ENCODE measurements at places on chromosomes 4 and X.

DNA sequence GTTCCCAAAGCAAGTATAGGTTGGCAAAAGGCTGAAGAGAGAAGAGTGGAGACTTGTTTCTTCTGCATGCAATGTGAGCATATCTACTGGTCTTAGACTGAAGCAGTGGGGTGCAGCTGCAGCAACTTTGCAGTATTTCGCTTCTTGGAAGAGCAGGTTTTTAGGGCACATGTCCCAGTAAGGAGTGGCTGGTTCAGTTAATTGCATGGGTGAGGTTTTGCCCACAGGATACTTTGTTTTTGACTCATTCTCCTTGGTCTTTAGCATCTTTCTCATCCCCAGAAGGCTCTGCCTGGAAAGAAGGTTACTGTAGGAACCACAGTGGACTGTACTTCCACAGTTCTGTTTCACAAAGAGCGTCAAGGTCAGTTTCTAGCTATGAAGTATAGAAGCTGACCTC, 68.0 kb upstream of the NR3C2 start:
- DNase-seq: no peak

DNA sequence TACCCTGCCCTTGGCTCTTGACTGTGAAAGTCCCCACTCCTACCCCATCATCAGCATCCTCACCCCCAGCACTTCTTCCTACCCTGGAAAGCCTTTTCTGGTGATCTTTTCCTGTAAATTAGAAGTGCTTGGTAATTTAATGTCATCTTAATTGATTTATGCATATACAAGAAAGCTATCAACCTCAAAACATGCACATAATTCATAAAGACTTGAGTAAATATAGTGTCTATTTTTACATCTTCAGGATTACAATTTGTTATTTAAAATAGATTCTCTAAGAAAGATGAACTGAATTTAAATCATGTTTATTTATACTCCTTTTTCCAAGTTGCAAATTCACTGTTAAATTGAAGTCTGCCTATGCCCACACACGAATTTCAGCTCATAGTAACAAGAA, 36.0 kb upstream of the EXOC1L start:
- no peak for DNase-seq

DNA sequence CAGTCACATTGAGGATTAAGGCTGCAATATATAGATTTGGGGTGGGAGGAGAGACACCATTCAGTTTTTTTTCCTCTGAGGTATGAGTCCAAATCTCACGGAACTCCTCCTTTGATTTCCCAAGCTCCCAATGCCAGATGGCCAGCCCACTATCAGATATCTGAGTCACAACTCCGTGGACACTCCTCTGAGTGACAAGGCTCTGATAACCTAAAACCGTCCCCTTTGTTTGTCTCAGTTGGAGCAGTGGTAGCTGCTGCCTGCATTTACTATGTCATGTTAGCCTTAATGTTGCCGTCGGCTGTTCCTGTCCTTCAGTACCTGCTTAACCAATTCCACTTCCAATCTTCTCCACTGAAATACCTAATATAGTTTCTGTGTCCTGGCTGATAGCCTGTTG, 107.3 kb downstream of the DTHD1 start:
- no peak for DNase-seq

GRCh38 chrX:261919-262352, 19.2 kb upstream of the PLCXD1 start:
- DNase-seq: no peak

DNA sequence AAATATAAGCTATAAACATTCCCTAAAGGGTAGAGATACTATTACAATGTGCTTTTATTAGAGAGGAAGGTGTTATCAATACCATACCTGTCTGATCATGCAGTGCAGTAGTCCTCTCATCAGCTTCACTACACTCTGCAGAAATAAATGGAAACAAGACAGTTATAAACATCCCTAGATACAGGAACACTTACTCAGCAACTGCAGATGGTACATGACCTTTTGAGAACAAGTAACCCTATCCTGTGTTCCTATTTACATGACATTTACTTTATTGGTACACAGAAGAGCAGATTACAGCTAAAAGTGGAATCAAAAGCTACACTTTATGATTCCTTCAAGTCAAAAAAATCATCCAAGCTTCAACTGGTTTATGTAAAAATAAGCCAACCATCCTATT, 9.0 kb downstream of the PHKA1 start:
- no peak for DNase-seq

- DNase-seq: no peak
These were observed 61.6 kb upstream of the LIMCH1 start for GRCh38 chr4:41476310-41476885.

DNA sequence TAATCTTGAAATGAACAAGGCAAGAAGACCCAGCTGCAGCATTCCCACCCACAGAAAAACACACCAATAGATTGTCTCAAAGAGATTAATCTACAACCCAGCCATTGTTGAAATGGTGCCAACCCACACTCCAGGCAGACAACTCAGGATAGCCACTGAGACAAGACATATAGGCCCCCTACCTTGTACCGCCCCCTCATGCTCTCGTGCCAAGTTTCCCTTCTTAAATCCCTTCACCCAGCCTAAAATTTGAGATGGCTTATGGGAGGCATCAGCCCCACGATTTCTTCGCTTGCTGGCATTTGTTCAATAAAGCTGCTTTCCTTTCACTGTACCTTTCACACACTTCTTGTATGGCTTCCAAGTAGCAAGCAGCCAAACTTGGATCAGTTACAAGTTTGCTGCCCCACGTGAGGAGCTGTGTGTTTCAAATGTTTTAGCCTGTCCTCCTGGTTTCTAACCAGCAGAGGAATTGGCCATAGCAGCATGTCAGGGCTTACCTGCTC, 1754.1 kb downstream of the C4orf33 start:
- peak; percentile 39 for DNase-seq

DNA sequence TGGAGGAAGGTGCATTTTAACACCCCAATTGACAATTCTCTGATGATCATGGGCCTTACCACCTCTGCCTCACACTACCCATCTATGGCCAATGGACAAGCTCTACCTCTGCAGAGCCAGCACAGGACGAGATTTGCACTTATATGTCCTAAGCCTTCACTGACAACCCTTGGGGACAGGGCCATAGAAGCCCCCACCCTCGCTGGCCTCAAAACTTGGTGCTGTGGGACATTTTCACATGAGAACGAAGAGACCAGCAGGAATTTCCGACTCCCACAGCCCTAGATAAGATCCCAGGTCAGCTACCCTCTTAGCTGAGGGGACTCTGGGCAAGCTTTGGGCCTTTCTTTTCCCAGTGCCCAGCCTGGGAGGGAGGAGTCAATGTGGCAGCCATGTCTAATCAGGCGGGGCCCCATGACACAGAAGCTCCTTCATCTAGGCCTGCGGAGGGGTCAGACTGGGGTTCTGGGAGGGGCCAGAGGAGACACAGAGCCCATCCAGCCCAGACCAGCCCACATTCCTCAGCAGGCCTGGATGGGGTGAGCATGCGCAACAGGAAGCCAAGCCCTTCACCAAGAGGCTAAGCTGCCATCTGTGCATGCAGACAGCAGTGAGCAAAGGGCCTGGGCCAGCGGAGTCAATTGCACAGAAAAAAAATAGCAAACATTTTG, 12.1 kb downstream of the PJA1 start:
- DNase-seq: peak; percentile 70

- DNase-seq: peak; percentile 27
These were observed 246.4 kb upstream of the SLC7A11 start for GRCh38 chr4:138488533-138488932.

- no peak for DNase-seq
These were observed 8.4 kb upstream of the C4orf54 start for GRCh38 chr4:99665983-99666382.

GRCh38 chrX:40072246-40072645, 25.5 kb downstream of the BCOR start:
- DNase-seq: no peak

DNA sequence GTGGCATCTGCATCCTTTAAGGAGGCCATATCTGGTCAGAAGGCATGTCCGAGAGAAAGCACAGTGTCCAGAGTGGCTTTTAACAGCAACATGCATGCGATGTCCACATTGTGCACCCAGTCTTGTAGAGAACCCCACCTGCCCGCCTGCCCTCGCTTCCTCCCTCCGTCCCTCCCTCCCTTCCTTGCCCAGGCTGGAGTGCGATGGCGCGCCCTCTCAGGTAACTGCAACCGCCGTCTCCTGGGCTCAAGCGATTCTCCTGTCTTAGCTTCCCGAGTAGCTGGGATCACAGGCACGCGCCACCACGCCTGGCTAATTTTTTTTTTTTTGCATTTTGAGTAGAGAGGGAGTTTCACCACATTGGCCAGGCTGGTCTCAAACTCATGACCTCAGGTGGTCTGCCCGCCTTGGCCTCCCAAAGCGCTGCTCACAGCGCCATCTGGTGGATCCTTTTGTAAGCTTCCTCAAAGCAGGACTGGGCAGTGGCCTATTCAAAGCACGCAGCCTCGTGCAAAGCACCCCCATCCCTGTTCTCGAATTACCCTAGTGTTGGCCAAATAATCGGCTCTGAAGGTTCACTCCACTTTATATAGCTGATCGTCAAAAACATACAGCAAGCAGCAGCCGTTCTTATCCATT, 15.0 kb downstream of the BRCC3 start:
- peak; percentile 39 for DNase-seq

- peak; percentile 58 for DNase-seq
These were observed 116.9 kb downstream of the EFNB1 start for GRCh38 chrX:68945603-68946228.

GRCh38 chr4:93918856-93919255, 90.3 kb downstream of the ATOH1 start:
- no peak for DNase-seq

GRCh38 chr4:87339440-87339839, 16.8 kb upstream of the HSD17B13 start:
- no peak for DNase-seq

DNA sequence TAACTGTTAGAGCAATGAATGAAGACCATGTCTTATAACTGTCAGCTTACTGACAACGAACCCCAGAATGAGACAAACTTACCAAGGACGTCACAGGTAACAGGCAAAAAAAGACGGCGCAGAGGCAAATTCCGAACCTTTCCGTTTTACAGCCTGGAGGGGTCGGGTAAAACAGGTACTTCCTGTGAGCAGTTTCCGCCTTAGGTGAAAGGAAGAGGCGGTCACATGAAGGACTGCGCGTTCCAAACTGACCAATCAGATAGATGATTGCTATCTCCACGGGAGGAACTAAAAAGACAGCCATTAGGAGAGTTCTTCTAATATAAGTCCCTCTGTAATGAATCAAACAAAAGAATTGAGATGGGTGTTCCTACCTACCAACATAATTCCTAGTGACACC, at the start of gene COX7B2:
TSS of gene COX7B2 (minus strand) at position 168 of the 400 bp plus-strand sequence. CDS start 174,053 bp downstream, outside the sequence.
- no peak for DNase-seq

DNA sequence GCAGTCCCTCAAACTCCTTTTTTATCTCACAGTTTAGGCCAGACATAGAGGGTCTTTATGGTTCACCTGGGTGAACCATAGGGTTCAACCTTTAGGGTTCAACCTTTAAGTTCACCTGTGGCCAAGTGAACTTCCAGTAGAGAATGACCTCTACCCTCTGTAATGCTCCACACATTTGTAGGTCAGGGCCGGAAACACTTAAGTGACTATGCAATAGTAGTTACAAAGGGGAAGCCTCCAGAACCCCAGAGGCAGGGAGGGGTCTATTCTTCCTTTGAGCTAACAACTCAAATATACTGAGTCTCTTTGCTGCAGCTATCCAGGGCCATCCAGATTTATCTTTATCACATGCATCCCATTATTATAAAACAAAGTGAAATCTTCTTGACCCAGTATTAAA, 100.0 kb downstream of the LARP1B start:
- DNase-seq: no peak

- DNase-seq: no peak
These were observed 142.2 kb downstream of the FAM47A start for GRCh38 chrX:33989936-33990335.

- DNase-seq: no peak
These were observed 3.8 kb downstream of the PLAC1 start for GRCh38 chrX:134654398-134655012.

DNA sequence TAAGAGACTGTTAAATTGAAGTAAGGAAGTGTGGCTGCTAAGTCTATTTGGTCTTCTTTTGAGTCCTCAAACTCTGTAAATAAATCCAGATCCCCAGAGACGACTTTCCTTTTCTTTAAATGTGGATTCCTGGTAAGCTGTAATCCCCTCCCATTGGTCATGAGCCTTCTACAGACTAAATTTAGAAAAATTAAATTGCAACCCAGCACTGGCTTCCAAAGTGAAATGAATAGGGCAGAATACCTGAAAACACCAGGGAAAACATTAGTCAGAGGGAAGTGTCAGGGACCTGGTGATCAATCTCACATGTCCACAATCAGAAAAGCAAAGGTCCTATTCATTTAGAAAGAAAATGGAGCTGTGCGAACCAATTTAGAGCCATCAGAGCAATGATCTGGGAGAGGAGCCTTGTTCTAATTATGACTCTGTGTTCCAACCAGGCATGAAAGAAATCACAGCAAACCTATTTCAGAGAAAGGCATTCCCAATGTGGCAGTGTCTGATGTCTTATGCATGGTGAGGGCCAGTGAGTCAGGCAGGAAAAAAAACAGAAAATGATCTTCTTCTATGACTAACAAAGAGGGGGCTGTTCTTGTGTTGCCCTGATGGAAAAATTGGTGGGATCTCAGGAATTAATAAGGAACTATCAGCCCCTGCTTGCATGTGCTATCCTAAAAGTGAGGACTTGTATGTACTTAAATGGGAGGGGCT, 19.8 kb upstream of the CCDC149 start:
- DNase-seq: peak; percentile 80

GRCh38 chr4:143282211-143282707, 54.4 kb upstream of the GAB1 start:
- DNase-seq: no peak

DNA sequence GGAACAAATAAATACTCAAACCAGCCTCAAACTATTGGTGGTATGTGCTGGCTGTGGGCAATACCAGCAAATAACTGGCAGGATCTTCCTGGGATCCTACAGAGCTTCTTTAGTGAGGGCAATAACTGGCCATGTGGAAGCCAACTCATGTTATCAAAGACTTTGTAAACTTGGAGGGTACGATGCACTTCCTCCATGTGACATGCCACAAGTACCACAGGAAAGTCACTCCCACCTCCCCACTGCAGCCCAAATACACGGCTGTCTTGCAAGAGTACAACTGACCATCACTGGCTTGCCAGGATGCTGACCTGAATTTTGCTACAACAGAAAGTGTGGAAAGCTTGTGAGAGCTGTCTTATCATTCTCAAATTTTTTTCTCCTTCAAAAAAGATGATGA, 93.3 kb upstream of the MAML3 start:
- DNase-seq: no peak

- DNase-seq: peak; percentile 99
These were observed 27.5 kb upstream of the PDGFC start for GRCh38 chr4:156999175-156999517.

DNA sequence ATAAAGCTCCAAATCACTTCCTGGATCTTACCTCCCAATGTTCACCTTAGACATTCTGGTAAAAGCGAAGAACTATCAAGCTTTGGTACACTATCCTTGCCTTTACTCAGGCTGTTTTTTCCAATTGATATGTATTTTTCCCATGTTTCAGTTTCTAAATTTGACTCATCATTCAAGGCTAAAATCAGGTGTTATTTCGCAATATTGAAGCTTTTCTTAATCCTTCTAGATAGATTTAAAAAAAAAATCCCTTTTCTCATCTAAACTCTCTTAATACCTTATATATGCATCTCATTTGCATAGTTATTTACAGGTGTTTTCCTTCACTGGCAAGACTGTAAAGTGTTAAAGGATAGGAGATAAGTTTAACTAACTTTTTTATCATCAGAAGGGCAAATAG, 608.1 kb upstream of the FAM241A start:
- DNase-seq: no peak

GRCh38 chrX:105653891-105654290, 168.4 kb upstream of the NRK start:
- DNase-seq: peak; percentile 54

All from fibroblast of lung (primary cell).